Heart right ventricle (tissue), 16 donors: ENCODE measurements at places on chromosomes 13 and 19. TPM values are rescaled to one million over a fixed set of nuclear protein-coding genes. Genes with fewer than 3 reads are reported as not detected.

The SLC8A2 gene
- total RNA-seq = not detected

The WDR87 gene
- total RNA-seq = not detected

The PABPC3 gene
- not detected for total RNA-seq

The PRRG2 gene
- 0.35 TPM for total RNA-seq

The CFAP97D2 gene
- total RNA-seq = not detected

The ZNF586 gene
- total RNA-seq = 9.5 TPM

The ALG11 gene
- 24.9 TPM for total RNA-seq

The ACP7 gene
- total RNA-seq = not detected

The ANGPTL8 gene
- not detected for total RNA-seq

The FPR3 gene
- total RNA-seq = 3.0 TPM
